ENCODE measurements at places on chromosomes 5 and 9.

DNA sequence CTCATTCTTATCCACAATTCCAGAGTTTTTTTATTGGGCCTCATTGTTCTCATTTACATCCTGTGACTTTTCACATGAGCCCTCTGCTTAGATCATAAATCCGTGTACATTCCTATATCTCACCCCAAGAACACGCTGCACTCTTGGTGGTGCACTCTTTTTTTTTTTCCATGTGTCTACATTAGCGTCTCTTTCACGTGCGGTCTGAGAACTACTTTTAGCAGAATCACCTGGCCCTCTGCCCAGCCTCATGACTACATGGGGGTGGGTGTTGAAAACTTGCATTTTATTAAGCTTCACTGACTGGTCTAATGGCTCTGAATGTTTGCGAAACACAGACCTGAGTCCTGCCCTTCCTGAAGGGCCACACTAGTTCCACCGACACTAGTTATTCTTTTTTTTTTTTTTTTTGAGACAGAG lies 18.6 kb downstream of the C9orf57 start:
- DNase-seq, result no peak

- no peak for DNase-seq
Measured at GRCh38 chr9:72586388-72587130, 65.2 kb downstream of the TMC1 start.

- no peak for DNase-seq
Measured at GRCh38 chr9:37908283-37908682, 4.4 kb upstream of the SLC25A51 start.

- DNase-seq, result no peak
Measured at GRCh38 chr5:149807176-149807575, 77.1 kb downstream of the PPARGC1B start.

DNA sequence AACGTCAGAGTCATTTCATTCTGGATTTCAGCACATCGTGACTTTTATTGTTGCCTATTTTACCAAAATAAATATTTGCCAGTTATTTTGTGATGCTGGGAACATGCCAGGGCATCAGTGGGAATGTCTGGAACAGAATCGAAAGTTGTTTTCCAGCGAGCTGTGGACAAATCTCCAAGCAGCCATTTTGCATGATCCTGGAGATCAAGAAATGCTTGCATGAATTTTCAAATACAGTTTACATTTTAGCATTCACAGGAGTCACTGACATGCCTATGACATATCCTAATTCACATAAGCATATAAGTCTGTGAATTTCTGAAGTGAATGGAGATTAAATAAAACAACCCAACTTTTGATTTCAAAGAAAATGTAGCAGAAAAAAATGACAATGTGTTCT lies 119.4 kb downstream of the VCAN start:
- no peak for DNase-seq

GRCh38 chr5:4205398-4205797 lies 609.8 kb downstream of the IRX1 start:
- no peak for DNase-seq

DNA sequence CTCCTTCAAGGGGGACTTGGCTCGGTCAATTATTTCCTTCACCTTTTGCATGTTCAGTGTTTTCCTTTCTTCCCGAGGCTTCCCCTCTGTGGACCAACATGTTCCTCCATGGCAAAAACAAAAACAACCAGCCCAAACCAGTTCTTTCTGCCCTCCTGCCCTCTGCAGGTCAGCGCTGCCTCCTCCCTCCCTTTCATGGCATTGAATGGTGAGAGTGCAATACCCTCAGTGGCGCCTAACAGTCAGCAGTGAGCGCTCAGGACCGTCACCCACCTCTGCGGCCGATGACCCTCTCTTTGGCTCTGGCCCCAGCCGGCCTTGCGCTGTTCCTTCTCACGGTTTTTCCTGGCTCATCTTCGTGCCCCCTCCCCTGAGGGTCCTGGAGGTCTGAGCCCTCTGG lies 34.4 kb upstream of the GNE start:
- no peak for DNase-seq

DNA sequence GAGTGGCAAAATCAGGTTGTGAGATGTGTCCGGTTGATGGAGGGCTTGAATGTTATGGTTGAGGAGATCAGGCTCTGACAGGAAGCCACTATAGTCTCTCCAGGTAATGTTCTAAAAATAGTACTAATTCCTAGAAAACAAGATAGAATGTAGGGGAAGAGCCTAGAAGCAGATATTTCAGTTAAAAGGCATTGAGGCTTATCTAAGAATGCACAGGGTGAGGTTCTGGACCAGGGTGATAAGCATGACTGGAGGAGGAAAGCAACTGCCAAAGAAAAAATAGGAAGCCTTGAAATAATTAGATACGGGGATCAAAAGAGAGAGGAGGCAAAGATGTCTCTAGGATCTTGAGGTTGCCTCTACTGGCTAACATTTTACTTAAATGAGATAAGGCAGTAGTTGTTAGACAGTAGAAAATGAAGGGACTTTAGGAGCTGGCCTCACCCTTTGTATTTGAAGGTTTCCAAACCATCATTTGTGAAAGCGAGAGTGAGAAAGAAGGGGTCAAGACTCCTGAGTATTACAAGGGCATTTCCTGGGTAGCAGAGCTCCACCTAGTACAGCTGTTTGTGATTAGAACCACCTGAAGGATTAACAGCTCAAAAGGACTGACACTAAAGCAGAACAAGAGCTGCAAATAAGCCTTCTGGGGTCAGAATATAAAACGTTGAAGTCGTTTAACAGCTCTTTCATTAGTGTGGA lies 15.4 kb upstream of the ARL15 start:
- no peak for DNase-seq

GRCh38 chr5:56631719-56632118 lies 183.6 kb upstream of the MAP3K1 start:
- DNase-seq, result no peak

DNA sequence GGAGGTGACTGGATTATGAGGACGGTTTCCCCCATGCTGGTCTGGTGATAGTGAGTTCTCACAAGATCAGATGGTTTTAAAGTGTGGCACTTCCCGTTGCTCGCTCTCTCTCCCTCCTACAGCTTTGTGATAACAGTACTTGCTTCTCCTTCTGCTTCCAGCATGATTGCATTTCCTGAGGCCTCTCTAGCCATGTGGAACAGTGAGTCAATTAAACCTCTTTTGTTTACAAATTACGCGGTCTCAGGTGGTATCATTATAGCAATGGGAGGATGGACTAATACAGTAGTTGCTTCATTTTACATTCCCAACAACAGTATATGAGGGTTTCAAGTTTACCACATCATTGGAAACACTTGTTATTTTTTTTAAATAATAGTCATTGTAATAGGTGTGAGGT lies 937.3 kb upstream of the ARRDC3 start:
- no peak for DNase-seq

DNA sequence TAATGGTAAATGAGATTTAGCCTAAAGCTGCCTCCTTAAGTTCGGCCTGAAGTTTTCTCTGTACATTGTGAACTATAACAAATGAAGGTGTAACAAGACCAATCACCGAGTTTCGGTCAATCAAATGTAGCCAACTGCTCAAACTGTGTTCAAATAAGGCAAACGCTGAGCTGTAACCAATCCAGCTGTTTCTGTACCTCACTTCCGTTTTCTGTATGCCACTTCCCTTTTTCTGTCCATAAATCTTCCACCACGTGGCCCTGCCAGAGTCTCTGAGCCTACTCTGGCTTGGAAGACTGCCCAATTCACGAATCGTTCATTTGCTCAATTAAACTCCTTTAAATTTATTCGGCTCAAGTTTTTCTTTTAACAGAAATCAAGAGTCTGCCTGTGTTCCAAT lies 193.5 kb upstream of the KLF9 start:
- no peak for DNase-seq

- no peak for DNase-seq
Measured at GRCh38 chr9:28539434-28540070, 966.3 kb upstream of the C9orf72 start.

- DNase-seq, result no peak
Measured at GRCh38 chr9:127912882-127913281, 4.0 kb downstream of the ST6GALNAC4 start.

DNA sequence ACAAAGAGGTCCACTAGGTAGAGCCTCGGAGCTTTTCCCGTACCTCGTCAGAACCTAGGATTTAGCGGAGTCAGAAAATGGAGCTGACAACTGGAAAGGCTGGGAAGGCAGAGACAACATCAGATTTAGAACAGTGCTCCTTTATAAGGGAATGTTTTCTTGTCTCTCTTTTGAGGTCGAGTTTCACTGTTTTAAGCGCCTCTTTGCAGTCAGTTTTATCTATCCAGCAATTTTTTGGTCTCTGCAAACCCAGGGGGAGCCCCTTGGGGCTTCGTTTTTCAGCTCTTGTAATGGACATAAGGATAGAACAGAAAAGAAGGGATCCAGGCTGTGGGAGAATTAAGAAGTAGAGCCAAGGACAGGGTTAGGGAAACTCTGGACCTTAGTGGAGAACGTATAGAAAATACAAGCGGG lies 80.5 kb downstream of the FNBP1 start:
- no peak for DNase-seq

DNA sequence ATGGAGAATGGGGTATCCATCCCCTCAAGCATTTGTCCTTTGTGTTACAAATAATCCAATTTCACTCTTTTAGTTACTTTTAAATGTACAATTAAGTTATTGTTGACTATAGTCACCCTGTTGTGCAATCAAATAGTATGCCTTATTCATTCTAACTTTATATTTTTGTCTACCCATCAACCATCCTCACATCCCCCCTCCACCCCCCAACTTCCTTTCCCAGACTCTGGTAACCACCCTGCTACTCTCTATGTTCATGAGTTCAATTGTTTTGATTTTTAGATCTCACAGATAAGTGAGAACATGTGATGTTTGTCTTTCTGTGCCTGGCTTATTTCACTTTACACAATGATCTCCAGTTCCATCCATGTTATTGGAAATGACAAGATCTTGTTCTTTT lies 15.4 kb upstream of the RANBP17 start:
- DNase-seq, result no peak

- no peak for DNase-seq
Measured at GRCh38 chr9:17630531-17630949, 51.7 kb downstream of the SH3GL2 start.

- DNase-seq, result no peak
Measured at GRCh38 chr5:15234366-15234765, 265.6 kb upstream of the FBXL7 start.

GRCh38 chr9:103277240-103277639 lies 282.1 kb downstream of the CYLC2 start:
- DNase-seq, result no peak

GRCh38 chr5:138065102-138065501 lies 18.7 kb upstream of the WNT8A start:
- no peak for DNase-seq

GRCh38 chr5:126452477-126452876 lies 29.3 kb downstream of the GRAMD2B start:
- DNase-seq, result no peak

GRCh38 chr9:93233033-93233432 lies 49.1 kb downstream of the WNK2 start:
- no peak for DNase-seq

DNA sequence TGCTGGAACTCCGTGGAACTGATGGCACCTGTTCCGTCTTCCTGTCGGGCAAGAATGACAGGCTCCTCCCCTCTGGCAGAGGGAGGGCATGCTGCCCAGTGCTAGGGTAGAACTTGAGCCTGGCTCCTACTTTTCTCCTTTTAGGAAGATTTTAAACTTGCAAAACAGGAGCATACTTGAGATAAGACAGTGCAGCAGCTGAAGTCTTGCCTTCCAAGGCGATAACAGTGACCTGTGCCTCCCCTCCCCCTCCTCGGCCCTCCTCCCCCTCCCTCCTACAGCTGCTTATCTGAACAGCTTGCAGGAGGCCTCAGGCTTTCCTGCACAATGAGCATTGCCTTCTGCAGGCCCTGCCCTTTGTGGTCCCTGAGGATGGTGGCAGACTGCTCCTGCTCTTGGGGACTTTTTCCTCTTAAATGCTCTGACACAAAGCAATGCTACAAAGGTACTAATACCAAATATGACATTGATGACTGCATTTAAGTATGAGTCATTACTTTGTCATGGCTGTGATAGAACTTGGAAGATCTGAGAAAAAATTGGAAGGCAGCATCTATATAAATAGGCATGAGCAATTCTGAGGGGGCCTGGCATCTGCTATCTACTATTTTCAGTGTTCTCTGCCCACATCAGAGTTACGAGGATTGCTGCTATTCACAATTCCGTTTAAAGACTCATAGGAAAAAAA lies 2.0 kb downstream of the GADD45G start:
- no peak for DNase-seq

DNA sequence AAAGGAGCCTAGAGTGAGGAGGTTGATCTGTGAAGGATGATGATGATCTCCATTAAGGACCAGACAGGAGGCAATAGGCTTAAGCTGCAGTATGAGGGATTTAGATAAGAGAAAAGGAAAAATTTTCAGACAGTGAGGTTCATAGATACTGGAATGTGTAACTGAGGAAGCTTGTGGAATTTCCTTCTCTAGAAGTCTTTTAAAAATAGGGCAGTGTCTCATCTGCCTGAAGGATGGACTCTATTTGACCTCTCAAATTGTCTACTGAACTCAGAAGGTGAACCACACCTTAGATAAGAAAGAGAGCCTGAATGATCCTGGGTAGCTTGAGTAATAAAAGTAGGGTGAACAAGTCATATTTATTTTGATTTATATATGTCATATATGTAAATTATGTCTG lies 148.2 kb upstream of the CDKN2B start:
- DNase-seq, result no peak

- no peak for DNase-seq
Measured at GRCh38 chr5:180628211-180628610, 21.2 kb downstream of the FLT4 start.

DNA sequence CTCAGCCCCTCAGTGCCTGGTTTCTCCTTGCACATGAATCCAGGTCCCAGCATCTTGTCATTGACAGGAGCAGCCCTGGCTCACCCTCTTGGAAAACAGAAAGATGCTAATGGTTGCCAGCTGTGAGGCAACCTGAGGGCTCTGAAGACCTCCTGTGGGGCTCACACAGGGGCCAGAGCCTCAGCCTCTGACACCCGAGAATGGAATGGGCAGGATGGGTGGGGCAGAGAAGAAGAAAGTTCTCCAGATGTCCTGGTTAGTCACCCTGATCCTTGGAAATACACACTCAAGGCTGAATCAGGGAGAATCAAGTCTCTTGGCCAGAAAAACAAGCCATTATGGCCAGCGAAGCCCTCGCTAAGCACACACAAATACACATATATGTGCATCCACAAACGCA lies 32.3 kb upstream of the SPATA31E1 start:
- DNase-seq, result no peak

- no peak for DNase-seq
Measured at GRCh38 chr9:120742951-120743416, 28.7 kb upstream of the MEGF9 start.

- DNase-seq, result no peak
Measured at GRCh38 chr9:109880276-109881169, 100.5 kb downstream of the PALM2AKAP2 start.

- no peak for DNase-seq
Measured at GRCh38 chr5:119067450-119067849, 3.4 kb upstream of the DMXL1 start.

DNA sequence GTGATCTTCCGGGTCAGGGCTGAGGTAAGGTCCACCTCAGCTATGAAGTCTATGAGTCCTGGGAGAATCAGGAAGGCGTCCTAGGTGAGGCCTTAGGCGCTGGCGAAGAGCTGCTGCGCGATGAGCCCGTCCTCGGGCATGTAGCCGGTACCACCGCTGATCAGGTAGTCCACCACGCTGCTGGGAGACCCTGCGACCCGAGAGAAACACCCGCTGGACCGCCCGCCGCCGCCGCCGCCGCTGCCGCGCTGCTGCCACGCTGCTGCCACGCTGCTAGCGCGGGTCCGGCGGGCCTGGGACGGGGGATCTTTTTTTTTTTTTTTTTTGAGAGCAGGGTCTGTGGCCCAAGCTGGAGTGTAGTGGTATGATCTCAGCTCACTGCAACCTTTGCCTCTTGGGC lies 8.0 kb upstream of the DCAF12 start:
- DNase-seq, result no peak

- no peak for DNase-seq
Measured at GRCh38 chr5:175471196-175471595, 7.2 kb upstream of the SFXN1 start.
